ENCODE measurements at places on chromosomes 7 and 10.

DNA sequence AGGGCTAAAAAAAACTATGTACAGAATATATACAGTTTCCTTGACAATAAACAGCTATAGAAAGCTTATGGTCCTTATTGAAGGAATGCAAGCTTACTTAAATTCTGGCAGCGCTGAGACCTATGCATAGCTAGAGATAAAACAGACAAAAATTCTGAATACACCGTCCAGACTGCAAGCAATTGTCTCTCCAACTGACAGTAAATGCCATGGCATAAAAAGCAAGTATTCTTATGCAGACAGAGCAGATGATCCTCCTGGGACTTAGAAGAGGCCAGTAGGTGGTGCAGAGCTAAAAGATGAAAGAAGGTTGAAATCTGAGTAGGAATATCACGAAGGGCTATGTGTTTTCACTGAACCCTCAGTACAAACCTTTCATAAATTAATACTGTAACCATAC lies 157.0 kb upstream of the CACNA2D1 start:
- no peak for DNase-seq

GRCh38 chr7:132654150-132654549 lies 77.9 kb upstream of the PLXNA4 start:
- DNase-seq, result no peak

GRCh38 chr10:78672918-78673317 lies 395.8 kb upstream of the ZMIZ1 start:
- no peak for DNase-seq

GRCh38 chr10:86083206-86083605 lies 283.4 kb downstream of the GRID1 start:
- no peak for DNase-seq

DNA sequence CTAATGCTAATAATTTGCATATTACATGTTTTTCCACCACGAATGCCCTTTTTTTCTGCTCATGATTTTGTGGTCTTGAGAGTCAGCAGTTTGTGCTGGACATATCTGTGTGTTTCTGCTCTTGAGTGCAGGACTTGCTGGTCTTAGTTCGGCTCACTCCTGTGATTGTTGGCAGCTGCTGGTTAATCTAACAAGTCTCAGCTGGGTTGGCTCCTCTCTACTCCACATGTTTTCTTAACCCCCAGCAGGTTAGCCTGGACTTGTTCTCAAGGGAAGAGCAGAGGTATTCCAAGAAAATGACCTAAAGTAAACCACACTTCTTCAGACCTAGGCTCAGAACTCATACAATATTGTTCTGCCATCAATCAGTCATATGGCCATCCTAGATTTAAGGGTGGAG lies 1238.9 kb downstream of the XPNPEP1 start:
- DNase-seq, result no peak

DNA sequence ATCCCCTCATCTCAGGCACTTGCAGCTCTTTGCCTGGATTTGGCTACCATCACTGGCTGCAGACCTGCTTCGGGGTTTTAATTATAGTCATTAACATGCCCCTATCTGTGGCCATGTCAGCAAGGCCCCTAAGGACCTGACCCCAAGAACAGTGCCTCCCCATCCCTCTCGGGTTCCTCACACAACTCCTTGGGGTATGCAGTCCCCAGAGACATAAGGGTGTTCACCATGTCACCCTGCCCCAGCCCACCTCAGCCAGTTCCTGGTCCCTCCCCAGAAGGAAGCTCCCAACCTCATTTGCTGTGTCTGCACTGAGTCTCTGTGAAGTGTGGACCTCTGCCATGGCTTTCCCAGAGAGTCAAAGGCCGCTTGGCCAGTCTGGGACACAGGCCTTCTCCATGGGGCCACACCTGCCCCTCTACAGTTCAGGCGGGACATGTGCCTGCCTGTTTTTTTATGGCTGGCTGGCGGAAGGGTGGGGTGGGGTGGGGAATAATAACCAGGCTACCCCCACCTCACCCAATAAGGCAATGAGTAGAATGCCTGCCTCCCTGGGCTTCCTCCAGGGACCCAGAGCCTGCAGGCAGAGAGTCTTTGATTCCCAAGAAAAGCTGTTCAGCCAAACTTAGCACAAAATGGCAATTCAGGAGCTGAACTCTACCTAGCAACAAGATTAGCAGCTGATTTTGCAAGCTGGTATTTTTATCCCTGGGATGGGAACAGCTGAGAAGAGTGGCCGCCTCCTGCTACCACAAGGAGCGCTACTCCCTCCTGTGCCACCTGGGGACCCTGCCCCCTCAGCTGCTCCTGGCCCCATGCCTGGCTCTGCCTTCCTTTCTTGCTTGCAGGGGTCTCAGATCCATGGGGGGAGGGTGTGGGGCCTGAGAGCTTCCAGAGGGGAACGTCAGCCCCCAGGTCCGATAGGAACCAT lies 23.7 kb upstream of the CAMK2B start:
- no peak for DNase-seq

DNA sequence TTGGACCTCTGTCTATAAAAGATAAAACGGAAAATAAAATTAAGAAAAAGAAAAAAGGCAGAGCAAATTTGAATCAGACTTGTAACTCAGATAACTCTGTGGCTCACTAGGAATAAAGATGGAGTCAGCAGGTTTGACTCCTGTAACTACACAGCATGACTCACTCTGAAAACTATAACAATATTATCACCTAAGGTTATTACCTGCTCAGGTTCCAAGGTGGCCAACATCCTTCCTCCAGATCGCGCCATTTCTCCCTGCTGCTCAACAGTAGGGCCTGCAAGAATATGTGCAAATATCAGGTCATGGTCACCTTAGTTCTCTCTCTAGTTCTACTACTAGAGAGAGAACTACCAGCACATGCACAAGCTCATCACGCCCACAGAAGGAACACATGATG lies 30.0 kb downstream of the ALDH18A1 start:
- DNase-seq, result no peak

DNA sequence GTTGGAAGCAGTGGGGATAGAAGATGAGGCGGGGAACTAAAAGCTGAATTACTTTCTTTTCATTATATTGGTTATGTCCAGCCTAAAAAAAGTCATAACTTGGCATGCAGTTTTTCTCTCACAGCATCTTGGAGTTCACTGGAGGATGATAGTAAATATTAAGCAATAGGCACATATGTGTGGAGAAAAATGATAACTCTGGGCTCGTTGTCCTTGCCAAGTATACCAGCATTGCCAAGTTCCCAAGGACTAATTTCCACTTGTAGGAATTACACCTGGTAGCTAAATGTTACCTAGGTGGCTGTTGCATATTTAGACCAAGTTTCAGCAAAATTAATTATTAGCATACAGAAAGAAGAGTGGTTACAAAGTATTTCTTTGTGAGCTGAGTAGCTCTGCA lies 1007.6 kb downstream of the ANKRD7 start:
- DNase-seq, result no peak

GRCh38 chr10:45592926-45593325 lies 79.6 kb downstream of the ZFAND4 start:
- no peak for DNase-seq

- no peak for DNase-seq
These were observed 41.6 kb downstream of the PROSER2 start for GRCh38 chr10:11864727-11865126.

DNA sequence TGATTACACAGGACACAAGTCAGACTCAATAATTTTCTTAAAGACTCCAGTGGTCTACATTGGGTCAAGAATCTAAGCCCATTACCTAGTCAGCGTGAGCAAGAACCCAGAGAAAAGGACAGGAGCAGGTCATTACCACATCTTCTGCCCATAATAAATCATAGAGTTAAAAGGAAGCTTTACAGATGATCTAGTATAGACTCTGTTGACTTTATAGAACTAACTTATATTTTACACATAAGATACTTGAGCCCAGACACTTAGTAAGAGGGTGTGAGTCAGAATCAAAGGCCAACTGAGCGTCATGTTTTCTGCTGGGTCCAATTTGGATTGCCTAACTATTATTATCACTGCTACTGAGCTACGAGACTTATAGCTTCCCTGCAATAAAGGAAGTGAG lies 206.1 kb upstream of the NPSR1 start:
- no peak for DNase-seq

DNA sequence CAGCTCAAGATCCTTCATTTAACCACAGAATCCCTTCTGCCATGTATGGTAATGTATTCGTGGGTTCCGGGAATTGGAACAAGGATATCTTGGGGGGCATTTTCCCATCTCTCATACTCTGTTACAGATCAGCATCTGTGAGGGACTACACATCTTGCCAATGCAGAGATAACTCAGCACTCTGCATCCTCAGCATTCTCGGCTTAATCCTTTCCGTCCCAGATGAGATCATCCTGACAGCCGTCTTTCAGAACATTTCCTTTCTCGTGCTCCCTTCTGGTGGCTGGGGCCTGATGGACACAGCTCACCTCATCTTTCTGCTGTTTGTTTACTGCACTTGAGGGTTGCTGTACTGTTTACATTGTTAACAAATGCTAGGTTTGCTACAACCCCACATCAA lies 25.3 kb downstream of the FKBP6 start:
- DNase-seq, result no peak

DNA sequence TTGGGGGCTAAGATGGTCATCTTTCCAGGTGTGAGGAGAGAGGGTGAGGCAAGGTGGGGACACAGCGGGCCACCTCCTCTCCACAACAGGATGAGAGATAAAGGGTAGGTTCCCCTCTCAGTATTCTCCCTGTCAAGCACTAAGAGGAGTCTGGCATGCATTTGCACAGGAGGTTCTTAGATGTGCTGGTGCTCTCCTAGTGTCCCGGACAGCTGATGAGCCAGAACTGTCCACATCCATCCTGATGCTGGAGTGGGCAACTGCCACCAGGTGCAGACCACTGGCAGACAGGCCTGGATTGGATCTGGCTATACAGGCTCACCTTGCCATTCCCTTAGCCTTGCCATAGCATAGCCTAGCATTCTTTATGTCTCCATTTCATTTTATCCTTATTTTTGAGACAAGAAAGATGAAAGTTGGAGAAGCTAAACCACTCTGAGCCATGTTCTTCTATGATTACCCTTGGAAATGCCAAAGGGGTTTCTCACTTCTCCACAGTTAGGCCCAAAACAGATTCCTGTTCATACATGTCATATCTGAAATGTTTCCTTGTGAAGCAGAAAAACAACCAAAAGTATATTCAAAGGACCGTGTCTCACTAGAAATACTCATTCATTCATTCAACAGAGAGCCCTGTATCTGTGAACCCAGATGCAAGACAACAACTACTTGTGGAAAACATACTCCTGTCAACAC lies 48.8 kb upstream of the ANTXRL start:
- DNase-seq, result no peak

GRCh38 chr7:122802301-122802751 lies 83.9 kb downstream of the CADPS2 start:
- no peak for DNase-seq

DNA sequence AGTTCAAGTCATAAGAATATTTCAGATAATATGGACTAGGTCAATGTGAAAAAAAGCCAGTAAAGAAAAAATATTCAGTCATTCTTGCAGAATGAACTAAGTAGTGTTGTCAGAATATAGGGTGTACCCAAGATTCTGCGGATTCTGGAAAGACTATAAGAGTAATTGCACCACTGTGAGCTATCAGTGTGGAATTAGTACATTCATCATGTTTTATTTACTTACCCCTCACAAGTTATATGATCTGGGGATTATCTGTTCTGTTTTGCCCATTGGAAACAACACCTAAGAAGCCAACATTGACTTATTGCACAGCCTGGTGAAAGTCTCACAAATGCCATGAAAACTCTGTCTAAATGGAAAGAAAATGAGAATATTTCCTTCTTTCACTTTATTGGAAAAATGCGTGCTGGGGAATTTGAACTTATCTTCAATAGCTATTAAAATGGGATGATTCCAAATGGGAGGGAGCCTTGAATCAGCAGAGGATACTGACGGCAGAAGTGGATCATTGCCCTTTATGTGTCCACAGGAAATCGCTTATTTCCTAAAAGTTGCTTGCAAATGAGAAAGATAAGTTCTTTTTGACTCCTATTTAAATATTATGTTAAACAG lies 563.3 kb upstream of the POM121L12 start:
- DNase-seq, result no peak

DNA sequence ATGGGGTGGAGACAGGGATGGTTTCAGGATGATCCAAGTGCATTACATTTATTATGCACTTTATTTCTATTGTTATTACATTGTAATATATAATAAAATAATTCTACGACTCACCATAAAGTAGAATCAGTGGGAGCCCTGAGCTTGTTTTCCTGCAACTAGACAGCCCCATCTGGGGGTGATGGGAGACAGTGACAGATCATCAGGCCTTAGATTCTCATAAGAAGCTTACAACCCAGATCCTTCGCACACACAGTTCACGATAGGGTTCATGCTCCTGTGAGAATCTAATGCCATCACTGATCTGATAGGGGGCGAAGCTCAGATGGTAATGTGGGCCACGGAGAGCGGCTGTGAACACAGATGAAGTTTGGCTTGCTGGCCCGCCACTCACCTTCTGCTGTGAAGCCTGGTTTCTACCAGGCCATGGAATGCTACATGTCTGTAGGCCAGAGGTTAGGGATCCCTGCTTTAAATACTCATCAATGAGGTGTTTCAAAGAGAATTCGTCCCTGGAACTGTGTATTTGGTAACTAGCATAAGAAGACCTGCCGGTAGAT lies 21.2 kb upstream of the PRKCQ start:
- no peak for DNase-seq

DNA sequence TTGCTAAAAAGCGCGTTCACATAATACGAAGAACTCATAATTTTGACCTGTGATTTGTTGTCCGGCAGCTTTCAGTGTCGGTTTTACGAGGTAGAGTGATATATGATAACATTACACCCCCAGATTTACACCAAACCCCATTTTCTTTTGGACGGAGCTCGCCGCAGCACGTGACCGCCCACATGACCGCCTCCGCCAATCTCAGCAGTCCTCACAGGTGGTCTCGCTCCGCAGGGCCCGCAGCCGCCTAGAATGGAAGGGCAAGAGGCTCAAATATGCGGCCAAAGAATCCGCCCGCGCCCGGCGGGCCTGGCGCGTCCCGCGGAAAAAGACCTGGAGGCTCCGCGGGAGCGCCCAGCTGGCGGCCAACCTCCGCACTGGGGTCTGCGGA lies at the start of gene HOXA7:
Gene HOXA7, minus strand, starts transcription at position 168 of the 391 bp plus-strand sequence. Its CDS starts 130 bp downstream, at position 38.
- DNase-seq, result peak; percentile 35

DNA sequence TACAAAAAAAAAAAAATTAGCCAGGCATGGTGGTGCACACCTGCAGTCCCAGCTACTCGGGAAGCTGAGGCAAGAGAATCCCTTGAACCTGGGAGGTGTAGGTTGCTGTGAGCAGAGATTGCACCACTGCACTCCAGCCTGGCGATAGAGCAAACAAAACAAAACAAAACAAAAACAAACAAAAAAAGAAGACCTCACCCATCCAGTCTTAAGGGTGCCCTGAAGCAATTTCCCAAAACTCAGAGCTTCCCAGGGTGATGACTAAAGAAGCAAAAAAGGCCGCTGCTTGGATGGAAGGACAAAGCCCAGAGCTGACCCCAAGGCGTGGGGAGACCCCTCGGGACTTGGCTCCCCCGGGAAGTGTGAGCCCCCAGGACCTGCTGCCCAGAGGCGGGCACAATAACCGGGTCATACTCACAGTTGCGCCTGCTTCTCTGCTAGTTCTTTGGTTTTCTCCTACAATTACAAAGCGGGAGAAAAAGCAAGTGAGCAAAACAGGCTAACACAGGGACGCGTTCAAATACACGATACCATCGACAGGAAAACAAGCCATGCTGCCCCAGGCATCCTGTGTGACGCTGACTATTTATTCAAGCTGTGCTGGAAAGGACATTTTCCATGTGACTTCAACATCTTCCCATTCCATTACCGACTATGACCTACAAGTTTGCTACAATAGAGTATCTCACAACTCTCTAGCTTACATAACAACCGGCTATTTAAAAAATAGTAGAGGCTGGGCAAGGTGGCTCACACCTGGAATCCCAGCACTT lies 29.9 kb downstream of the PAPOLB start:
- DNase-seq, result no peak
